Fibroblast of the conjunctiva (primary cell): ENCODE measurements at places on chromosomes 13 and 19.

- no peak for DNase-seq
These were observed 291.8 kb downstream of the HS6ST3 start for GRCh38 chr13:96381681-96382080.

DNA sequence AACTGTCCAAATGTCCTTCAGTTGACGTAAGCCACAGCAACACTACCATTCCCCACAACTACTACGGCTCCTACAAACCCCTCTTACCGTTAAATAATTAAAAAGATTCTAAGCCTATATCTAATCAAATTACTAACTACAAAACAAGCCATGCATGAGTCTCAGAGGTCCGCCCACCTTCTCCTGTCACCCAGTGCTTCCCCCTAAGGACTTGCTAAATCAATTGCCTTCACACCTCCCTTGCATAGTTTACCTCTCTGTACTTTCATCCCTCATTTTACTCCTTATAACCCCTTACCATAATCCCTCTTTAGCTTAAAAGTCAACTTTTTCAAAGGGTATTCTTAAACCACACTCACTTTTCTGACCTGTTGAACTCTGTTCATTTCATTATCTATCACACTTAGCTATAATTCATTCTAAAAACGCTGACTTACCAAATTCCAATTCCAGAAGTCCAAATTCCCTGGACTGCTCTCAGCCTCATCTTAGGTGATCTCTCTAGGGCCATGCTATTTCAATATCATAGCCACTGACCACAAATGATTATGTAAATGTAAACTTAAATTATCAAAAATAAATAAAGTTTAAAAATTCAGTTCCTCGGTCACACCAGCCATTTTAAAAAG, 187.8 kb downstream of the DIAPH3 start:
- no peak for DNase-seq

DNA sequence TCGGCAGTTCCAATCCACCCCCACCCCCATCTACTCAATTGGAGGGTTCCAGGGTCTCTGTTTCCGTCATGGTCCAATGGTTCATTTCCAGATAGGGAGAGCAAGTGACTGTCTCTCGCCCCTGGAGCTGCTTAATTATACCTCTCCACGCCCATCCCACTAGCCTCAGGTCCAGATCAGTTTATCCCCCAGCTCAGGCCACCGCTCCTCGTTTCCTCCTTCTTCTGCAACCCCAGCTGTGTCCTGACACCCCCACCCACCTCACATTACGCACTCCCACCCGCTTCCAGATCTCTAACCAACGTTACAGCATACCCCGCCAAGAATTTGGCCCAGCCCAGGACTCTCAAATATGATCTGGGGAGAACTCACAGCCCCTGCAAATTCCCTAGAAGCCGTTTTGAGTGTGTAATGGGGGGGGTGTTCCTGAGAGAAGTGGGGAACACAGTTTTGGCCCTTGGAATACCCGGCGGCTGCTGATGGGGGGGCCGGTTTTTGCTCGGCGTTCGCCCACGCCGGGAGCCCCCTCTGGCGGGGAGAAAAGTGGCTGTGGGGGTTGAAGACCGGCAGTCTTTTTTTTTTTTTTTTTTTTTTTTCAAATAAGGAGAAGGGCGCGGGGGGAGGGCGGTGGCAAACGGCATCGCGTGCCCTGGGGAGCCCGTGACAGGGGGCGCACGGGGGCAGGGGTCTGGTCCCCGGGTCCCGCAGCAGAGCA, 1.7 kb upstream of the PDE4A start:
- no peak for DNase-seq

DNA sequence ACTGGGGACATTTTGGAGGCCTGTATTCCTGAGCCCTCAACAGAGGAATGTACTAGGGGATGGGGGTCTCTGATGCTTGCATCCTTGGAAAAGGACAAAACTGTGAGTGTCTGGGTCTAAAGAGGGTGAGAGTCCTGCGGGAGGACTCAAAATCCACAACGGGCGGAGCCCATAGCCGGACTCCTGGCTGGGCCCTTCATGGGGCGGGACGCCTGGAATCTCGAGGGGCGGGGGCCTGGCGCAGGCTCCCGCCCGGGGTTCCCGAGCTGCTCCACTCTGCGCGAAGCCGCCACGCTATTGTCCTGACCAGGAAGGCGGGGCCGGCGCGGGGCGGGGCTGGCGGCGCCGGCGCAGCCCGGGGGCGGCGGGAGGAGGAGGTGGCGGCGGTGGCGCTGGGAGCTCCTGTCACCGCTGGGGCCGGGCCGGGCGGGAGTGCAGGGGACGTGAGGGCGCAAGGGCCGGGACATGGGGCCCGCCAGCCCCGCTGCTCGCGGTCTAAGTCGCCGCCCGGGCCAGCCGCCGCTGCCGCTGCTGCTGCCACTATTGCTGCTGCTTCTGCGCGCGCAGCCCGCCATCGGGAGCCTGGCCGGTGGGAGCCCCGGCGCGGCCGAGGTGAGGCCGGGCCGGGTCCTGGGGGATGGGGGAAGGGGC, at the start of gene APLP1:
Gene APLP1, plus strand, starts transcription at position 403 of the 651 bp plus-strand sequence. Its CDS starts 63 bp downstream, at position 466.
- no peak for DNase-seq

GRCh38 chr19:28700176-28700575, 512.8 kb downstream of the UQCRFS1 start:
- DNase-seq = no peak
